A673 (cell line): ENCODE measurements at places on chromosomes 16 and 17. TPM values are rescaled to one million over a fixed set of nuclear protein-coding genes. Genes with fewer than 3 reads are reported as not detected.

Gene TNFSF13
- total RNA-seq: 0.69 and 0.74 TPM in 2 replicates

Gene ELMO3
- 3.3 and 4.7 TPM in 2 replicates for total RNA-seq

Gene HDAC5
- 16.9 and 27.1 TPM in 2 replicates for total RNA-seq

Gene TSPOAP1
- total RNA-seq: 0.21 and 0.24 TPM in 2 replicates

Gene IL21R
- total RNA-seq: 0.19 and 0.39 TPM in 2 replicates

Gene TLCD1
- total RNA-seq: 3.8 and 7.8 TPM in 2 replicates

GRCh38 chr16:8878523-8878911 lies 3.6 kb upstream of the LITAFD start:
- no peak for DNase-seq

GRCh38 chr16:70778901-70779309 lies 22.1 kb downstream of the VAC14 start:
- peak; percentile 89 for DNase-seq

DNA sequence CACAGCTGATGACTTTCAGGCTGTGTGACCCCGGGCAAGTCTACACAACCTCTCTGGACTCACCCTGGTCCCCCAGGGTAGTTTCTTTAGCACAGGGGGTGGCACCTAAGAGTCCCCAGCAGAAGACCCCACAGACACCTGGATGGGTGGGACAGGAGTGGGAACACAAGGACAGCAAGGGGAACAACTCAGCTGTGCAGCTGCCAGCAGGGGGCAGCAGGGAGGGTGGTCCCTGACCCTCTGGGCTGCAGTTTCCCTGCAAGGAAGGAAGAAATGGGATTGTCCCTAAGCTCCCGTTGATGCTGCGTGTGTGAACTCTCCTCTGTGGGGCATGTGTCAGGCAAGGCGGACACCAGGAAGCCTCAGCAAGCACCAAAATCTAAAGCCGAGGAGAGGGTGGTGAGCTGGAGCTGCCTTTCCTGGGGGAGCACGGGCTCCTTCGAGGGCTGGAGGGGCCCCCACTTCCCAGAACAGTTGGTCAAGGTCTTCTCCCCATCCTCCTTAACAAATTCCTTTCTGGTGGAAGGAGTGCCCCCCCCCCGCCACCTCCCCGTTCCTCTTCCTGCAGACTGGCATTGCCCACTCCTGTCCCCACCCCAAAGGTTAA lies 24.1 kb upstream of the CDH5 start:
- DNase-seq: peak; percentile 61

DNA sequence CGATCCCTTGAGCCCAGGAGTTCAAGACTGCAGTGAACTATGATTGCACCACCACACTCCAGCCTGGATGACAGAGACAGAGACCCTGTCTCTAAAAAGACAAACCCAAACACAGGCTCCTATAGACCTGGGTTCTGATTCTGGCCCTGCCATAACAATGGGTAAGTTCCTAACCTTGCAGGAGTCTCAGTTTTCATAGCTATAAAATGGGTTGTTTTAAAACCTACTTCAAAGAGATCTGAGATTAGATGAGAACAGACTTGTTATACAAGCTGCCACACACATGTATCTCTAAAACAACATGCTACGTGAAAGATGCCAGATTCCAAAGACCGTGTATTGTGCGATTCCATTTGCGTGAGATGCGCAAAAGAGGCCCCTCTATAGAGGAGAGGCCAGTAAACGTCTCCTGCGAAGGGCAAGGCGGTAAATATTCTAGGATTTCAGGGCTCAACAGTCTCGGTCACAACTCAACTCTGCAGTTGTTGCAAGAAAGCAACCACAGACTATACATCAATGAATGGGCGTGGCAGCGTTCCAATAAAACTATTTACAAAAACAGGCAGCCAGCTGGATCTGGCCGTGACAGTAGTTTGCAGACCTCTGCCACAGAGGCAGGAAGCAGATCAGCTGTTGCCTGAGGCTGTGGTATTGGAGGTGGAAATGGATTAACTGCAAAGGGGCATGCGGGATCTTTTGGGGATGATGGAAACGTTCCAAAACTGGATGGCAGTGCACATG lies 5.9 kb downstream of the CORO7 start:
- no peak for DNase-seq

DNA sequence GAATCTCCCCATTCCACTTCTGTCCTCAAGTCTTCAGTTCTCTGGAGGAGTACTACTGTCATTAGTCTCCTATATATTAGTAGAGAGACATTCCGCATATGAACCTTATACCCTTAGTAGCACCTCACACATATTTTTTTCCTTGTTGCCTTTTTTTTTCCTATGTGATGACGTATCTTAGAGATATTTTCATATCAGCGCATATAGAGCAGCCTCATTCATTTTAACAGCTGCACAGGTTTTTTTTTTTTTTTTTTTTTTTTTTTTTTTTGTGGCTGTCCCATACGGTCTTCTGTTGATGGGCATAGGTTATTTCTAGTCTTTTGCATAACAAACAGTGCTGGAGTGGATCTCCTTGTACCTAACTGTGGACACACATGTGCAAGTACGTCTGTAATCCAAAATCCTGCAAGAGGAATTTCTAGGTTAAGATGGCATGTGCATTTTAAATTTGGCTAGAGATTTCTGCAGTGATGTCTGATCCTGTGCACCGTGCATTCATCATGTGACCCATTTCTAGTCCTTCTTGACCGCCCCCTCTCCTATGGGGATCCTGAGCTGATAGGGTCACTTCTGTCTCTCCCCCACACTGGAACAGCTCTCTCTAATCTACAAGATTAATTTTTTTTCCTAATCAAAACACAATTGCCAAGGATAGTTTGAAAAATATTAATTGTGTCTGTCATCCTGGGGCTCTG lies 64.8 kb downstream of the PRKCB start:
- DNase-seq: peak; percentile 51

GRCh38 chr16:86761111-86762031 lies 183.0 kb downstream of the FOXL1 start:
- peak; percentile 69 for DNase-seq

- no peak for DNase-seq
Observed at GRCh38 chr16:76338472-76338871, 61.3 kb downstream of the CNTNAP4 start.

- DNase-seq: no peak
Observed at GRCh38 chr17:14149751-14150150, 80.4 kb downstream of the COX10 start.
